ENCODE measurements at places on chromosomes 11 and 22.

DNA sequence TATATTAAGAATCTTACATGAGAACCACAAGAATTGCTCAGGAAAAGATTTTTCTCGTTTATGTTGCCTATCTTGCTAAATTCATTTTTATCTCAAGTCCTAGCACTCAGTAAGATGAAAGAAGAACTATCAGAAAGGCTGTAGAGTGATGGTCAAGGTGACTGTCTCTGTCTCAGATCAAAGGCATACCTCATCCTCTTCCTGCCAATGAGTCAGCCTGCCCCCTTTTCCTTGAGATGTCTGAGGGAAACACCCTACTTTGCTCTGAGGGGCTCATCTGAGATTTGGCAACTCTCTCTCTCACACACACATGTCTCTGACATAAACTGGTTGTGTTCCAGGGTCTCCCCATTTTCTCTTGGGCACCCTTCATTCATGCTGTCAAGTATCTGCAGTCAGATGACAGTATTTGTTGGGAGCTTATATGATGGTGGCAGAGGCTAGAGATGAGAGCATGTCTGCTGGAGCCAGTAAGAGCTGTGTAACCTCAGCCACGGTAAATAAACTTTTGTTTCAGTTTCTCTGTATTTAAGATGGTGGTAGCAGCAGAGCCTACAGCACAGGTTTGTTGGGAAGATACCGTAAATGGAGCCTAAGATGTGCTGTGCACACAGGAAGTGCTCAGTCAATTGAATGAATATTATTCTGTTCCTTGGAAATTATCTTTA lies 1.6 kb downstream of the MMP27 start:
- no peak for DNase-seq

DNA sequence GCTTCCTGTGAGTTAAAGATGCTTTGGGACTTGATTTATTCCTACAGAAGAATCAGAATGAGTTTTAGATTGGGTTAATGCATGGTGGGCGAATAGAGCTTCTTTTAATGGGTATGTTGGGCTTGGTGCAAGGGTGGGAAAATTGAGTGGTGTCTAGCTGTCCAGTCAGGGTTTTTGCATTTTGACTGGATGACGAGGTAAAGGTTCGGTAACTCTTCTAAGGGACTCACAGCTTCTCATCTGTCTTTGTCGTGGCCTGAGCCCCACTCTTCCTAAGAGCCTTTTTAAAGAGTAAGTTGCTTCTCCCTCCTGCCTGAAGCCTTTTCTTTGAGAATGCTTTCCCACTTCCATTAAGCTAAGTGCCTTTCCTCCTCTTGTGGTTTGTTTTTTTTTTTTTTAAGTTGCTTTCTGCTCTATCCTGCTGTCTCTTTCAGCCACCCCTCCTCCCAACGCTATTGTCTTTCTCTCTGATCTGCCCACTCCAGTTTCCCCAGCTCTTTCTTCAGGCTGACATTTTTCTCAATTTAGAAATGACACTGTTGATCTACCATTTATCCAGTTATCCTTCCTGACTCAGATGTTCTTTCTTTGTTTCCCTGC lies 1.1 kb downstream of the DPF2 start:
- DNase-seq = no peak

- no peak for DNase-seq
Observed at GRCh38 chr11:12245549-12246016, 131.8 kb upstream of the PARVA start.

GRCh38 chr11:1194977-1195681 lies 27.7 kb upstream of the MUC5B start:
- no peak for DNase-seq

DNA sequence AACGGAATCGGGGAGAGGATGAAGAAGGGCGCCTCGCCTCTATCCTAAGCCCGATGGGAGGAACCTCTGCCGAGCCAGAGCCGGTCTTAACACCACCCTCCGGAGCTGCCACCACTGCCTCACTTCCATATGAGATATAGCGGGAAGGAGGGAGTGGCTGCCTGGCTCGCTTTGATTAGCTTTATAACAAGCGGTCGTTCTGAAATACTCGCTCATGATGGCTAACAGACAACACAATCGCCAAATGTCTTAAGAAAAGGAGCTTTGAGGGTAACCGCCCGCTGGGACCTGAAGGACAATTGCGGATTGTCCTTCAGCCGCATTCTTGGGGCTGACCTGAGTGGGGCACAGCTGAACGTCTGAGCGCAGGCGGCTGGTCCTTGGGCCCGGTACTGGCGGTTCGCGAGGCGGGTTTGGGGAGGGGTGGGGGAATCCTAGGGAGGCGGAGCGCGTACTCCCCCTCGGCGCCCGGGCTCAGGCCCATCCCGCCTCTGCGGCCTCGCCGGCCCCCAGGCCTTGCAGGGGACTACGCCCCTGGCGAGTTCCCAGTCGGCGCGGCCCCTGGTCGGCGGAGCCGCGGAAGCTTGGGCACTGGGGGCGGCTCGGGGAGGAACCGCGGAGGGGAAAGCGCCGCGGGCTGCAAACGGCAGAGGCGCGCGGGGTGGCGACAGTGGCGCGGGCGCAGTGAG lies at the start of gene PLAAT5:
Gene PLAAT5, minus strand, starts transcription at position 617 of the 689 bp plus-strand sequence. Its CDS starts 133 bp downstream, at position 484.
- DNase-seq = peak; percentile 37

DNA sequence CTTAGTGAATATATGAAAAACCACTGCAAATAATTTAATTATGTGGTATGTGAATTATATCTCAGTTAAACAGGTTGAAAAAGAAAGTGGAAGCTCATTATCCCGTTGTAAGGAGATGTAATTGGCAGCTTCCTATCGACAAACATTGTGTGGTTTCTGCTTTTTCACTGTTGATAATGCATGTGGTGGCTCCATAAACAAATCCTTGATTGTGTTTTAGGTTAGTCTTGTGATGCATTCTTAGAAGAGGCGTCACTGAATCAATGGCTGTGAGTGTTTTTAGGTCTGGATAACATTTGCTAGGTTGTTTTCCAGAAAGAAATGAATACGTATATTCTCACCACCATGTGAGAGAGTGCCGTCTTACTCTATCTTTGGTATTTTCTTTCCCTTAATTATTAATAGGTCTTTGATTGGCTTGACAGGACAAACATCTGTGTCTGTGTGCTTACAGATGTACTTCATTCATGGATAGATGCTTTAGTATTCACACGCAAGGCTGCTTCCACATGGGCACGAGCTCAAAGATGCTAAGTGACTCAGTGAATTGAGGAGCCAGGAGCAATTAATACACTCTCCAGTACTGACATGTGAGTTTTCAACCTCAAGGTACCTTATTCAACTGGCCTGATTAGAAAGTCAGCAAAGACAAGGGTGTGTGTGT lies 166.7 kb downstream of the TBC1D22A start:
- no peak for DNase-seq

DNA sequence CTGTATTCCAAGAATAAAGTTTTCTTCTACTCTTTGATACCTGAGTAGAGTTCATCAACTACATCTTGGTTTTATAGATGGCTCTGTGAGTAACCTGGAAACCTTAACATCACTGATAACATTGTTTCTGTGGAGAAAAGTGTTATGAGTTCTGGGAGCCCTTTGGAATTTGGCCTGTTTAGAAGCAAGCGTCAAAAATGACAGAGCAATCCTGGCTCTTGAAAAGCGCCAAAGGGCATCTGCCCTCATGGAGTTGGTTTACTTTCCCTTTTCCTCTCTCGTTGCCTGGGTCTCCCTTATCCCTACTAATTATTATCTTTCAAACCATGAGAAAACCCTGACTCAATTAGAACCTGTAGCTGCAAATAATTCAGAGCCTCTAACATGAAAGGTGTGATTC lies 140.1 kb downstream of the DBX1 start:
- DNase-seq = no peak

- no peak for DNase-seq
Observed at GRCh38 chr11:109914809-109915653, 178.2 kb upstream of the ZC3H12C start.

- no peak for DNase-seq
Observed at GRCh38 chr11:27373856-27374602, 11.0 kb upstream of the CCDC34 start.

DNA sequence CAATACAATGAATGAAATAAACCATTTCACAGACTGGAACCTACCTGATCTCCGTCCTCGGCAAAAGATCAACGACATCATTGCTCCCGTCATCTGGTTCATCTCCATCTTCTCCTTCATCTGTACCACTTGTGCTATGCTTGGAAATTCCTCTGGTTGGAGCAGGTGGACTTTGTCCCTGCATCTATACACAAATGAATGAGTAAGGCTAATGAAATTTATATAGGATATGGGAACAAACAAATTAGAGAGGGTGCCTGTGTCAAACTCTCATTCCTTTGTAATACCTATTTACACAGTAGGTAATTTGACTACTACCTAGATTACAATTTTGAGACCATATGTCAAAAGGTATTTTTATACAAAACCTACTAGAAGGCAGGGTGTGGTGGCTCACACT lies 59.4 kb downstream of the F2 start:
- DNase-seq = no peak

- DNase-seq = no peak
Observed at GRCh38 chr11:79708319-79708932, 267.6 kb upstream of the TENM4 start.

DNA sequence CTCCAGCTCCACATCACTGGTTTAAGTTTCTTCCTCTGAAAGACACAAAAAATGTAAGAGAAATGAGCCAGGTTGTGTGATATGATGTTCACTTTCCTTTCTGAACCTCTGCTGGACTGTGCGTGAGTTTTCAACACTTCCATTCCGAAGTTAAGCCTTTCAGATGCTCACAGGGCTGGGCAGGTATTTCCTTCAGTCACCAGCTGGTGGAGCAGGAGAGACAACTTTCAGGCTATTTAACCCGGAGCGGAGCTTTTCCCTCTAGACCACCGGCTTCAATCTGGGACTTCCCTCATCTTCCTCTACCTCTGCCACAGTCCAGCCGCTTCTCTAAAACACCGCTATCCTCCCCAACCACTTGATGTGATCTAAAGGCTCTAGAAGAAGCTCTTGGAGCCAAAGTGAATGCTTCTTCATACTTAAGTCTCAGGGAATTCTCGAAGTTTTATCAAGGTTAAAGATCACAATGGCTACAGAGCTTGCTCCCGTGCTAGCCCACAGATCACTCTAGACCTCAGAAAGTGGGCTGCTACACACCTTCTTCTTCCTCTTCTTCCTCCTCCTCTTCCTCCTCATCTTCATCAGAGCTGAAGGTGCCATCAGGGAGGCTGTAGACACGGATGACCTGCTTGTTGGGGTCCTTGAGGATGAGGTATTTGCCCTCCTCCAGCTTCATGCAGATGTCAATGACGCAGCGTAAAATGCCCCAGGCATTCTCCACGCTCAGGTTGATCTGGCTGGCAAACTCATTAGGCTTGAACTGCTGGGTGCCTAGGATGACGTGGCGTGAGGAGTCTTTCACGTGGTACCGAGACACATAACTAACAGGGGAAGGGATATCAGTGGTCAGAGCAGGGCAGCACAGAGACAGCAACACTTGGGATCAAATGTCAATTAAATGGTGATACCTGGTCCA lies 4.4 kb upstream of the FOXRED2 start:
- peak; percentile 46 for DNase-seq

DNA sequence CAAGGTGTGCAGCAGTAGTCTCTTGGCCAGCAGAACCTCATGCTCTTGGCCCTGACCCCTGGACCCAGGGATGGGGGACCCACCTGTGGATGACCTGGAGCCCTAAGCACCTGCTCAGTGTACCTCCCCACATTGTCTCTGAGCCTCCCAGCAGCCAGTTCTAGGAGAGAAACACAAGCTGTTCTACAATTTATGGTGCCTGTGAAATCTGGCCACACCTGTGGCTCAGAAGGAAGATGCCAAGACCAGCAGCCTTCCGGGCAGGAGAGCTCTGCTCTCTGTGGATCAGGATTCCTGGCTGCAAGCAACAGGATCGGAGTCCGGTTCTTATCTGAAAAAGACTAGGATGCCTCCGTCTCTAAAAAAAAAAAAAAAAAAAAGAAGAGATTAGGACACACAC lies 103.6 kb upstream of the ANO1 start:
- no peak for DNase-seq

GRCh38 chr11:64131683-64132190 lies 34.2 kb downstream of the MACROD1 start:
- DNase-seq = no peak

DNA sequence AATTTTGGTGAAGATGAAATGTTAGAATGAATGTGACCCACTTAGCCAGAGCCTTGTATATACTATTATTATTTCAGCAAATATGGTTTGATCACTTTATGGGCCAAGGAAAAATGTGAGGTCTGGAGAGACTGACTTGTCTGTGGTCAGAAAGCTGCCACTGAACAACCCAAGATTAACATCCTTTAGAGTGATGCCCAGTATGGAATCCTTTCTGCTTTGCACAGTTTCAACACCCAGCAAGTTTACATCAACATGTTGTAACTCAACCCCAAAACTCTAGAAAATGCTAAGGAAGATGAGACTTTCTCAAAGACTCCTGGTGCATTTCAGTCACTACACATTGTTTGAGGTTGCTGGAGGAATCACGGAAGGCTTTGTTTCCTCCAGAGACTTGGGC lies 107.7 kb downstream of the SNX19 start:
- DNase-seq = no peak

- no peak for DNase-seq
Observed at GRCh38 chr11:72798361-72798760, 4.5 kb upstream of the STARD10 start.

GRCh38 chr11:13503393-13503792 lies 7.6 kb upstream of the PTH start:
- no peak for DNase-seq

GRCh38 chr11:820655-821511 lies 2.2 kb downstream of the PNPLA2 start:
- no peak for DNase-seq

DNA sequence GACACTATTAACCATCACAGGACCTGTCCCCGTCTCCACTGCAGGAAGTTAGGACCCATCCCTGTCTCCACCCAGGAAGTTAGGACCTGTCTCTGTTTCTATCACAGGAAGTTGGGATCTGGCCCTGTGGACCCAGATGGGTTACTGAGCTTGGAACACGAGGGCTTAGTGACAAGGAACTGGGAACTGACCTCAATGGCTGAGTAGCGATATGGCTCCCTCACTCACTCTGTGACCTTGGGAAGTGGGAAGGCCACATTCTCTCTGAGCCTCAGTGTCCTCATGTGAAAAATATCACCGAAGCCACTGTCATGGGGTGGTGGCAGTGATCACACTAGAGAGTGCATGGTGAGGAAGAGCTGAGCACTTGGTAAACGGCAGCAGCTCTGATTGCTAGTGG lies 59.4 kb downstream of the FBLN1 start:
- DNase-seq = no peak

Data from hematopoietic multipotent progenitor cell treated with erythropoietin and hydrocortisone succinate and interleukin-3 and kit ligand, for 15 days (in vitro differentiated cells).